ENCODE measurements at places on chromosomes 7 and 10.

- DNase-seq: no peak
Observed at GRCh38 chr10:79475877-79476276, 30.5 kb upstream of the ZCCHC24 start.

DNA sequence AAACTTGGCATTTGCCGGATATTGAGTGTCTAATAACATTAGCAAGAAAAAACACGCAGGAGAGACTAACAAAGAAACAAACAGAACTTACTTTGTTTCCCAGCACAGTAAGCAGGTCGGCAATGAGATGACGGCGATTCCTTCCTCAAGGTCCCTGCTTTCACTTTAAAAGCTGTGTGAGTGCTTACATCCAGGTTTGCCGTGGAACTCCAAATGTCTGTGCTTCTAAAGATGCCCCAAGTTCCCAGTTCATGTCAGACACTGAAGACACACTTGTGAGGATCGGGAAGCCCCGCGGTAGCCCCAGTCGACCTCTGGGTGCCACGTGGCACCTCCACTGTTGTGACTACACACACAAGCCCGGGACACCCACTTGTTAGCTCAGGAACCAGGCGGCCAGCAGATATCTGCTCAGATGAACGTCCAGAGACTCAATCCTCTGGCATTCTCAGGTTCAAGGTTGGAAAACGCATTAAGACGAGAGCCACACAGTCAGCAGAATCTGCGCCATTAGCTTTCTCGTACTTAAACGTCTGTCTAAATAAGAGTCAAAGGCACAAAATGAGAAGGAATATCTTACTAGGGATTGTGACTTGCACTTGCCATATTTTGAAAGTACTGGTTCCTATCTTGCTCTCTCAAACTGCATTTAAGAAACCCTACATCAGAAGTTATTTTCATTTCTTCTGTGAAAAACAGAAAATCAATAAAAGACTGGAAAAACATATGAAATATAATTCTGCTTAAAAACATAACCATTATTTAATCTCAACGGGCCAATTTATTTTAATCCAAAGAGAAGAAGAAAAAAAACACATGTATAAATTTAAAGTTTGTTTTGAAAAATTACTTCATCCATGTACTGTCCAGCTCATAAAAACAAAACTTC is 207.6 kb upstream of the KLF14 start:
- no peak for DNase-seq

DNA sequence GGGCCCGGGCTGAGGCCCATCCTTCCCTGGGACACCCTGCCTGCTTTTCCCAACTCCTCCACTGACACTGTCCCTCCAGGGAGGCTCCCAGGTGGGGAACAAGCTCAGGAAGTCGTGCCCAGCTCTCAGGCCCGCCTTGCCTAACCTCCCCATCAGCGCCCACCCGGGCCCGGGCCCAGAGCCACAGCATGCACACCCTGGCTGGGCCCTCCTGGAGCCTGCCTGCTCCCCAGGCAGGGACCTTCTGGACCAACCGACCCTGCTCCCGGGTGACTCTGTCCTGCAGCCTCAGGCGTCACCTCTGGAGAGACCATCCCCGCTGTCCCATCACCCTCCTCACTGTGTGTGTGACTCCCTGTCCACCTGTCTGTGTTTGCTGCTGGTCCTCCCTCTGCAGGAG is 1.8 kb upstream of the TMEM184A start:
- no peak for DNase-seq

DNA sequence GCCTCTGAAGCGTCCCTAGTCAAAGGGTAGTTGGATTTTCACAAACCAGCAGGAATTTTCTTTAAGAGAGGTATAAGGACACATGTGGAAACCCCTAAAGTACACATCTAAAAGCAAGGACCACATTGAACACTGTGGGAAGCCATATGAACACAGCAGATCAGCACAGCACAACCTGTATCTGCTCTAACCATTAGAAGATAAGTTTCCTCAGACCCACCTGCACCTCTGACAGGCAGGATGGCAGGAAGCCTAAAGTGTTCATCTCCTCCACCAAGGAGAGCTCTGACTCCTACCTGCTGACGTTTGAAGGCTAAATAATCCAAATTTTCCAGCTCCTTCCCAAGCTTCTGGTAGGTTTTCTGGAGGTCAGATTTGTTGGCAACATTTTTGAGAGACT is 174.4 kb downstream of the CTNNA3 start:
- no peak for DNase-seq

- DNase-seq: no peak
Observed at GRCh38 chr7:51154201-51154600, 162.4 kb downstream of the COBL start.

DNA sequence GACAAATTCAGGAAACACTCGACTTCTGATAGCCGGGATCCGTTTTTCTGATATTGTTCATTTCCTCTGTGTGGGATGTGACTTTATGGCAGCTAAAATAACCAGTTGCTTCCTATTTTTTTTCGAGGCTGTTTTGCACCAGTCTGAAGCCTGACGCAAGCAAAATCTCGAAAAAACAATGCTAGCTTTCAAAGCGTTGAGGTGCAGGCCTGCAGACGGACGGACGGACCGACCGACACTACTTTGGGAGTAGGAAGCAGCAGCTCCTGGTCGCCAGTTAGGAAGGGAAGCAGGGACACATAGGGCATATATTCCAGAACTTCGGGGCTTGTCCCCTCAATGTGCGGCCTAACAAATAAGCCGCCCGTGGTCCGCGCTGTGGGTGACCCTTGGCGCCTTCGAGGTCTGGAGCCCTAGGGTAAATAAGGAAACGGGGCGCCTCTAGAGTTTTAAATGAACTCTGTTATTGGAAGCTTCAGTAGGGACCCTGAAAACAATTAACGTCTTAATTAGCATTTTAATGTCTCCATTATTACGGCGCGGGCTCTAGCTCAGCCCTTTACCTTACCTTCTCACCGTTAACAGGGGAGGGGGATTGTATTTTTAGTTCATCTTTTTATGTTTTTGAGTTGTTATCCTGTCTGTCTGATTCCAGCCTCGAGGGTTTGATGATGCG is 1.3 kb downstream of the HHEX start:
- DNase-seq: no peak

DNA sequence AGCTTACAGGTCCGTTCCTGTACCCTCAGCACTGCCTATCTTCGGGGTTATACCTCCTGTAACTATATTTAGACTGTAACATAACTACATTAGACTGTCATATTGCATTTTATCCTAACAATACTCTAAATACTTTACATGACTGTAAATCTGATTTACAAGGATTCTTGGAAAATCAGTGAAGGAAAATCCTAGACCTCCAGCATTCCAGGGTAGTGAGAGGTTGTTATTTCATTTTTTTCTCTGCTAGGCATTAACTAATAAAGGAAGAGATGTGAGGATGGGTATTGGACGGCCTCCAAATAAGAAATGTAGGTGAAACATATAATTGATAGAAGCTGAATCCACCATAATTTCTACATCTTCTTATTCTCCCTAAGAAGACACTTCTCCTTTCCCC is 569.4 kb downstream of the CALN1 start:
- no peak for DNase-seq

GRCh38 chr10:98295401-98295811 is 27.4 kb upstream of the LOXL4 start:
- no peak for DNase-seq

GRCh38 chr10:23368816-23369640 is 24.4 kb upstream of the C10orf67 start:
- no peak for DNase-seq

- no peak for DNase-seq
Observed at GRCh38 chr7:44327981-44328380, 2.6 kb upstream of the CAMK2B start.

- no peak for DNase-seq
Observed at GRCh38 chr10:4332764-4333458, 493.1 kb upstream of the AKR1E2 start.

DNA sequence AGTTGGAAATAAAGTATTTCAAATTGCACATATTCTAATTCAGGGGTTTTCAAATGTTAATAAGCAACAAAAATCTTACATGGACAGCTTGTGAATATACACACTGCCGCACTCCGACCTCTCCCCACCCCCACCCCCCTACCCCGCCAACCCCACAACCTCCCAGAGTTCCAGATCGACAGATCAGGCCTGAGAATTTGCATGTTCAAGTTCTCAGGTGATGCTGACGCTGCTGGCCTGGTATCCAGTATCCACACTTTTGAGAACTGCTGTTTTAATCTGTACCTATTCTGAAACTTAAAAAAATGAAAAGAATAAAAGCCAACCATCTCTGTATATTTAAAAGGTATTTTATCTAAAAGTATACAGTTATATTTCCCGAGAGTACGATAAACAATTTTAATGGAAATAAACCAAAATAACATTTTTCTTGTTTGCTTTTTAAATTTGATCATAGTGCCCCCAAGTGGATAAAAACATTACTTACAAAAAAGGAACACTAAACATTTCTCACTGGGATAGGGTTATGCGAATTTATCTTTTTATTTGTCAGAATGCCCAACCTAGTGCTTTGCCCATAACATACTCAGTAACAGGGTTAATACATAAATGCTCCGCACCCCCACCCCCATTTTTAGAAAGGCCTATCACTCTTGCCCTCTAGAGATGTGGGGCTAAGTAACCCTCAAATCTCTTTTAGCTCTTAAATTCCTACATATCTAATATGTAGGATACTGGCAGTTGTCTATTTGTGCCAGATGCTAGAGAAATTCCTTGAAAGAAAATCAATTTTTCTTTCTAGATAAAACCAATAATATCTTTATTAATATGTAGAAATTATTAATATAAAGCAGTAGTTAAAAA is 166.3 kb downstream of the RNF133 start:
- no peak for DNase-seq

GRCh38 chr7:126690848-126691751 is 561.6 kb downstream of the GRM8 start:
- no peak for DNase-seq

All from right atrium auricular region (tissue), 2 donors.